ENCODE measurements at places on chromosomes 16 and 17. TPM values are rescaled to one million over a fixed set of nuclear protein-coding genes. Genes with fewer than 3 reads are reported as not detected.

Gene RAD51D
- total RNA-seq, result 12.9 TPM

Gene LDHD
- 3.4 TPM for total RNA-seq

Gene ABAT
- 4.7 TPM for total RNA-seq

Gene QPRT
- 0.52 TPM for total RNA-seq

Gene GDPD3
- 7.0 TPM for total RNA-seq

Gene PIPOX
- total RNA-seq, result 1.8 TPM

Gene INCA1
- total RNA-seq, result 0.74 TPM

Gene RASL10B
- 0.15 TPM for total RNA-seq

Gene GRAPL
- 0.44 TPM for total RNA-seq

Gene TMEM100
- total RNA-seq, result not detected

Gene CACNG5
- not detected for total RNA-seq

Gene PMP22
- total RNA-seq, result 28.7 TPM

Gene OR1F1
- not detected for total RNA-seq

Gene FAM171A2
- 18.0 TPM for total RNA-seq

All from HCT116 (cell line).